Head of caudate nucleus (tissue), 42 donors: ENCODE measurements at places on chromosomes 13 and 19.

GRCh38 chr19:2252797-2253105 lies 3.5 kb downstream of the JSRP1 start:
- no peak for DNase-seq

- no peak for DNase-seq
These were observed 3.6 kb downstream of the TNFSF11 start for GRCh38 chr13:42577538-42577937.

- DNase-seq: no peak
These were observed 1503.9 kb upstream of the MIR17HG start for GRCh38 chr13:89843621-89844020.

- DNase-seq: no peak
These were observed 730 bp downstream of the NRTN start for GRCh38 chr19:5805462-5806132.

- no peak for DNase-seq
These were observed 29.4 kb upstream of the GTF3A start for GRCh38 chr13:27395007-27395510.

DNA sequence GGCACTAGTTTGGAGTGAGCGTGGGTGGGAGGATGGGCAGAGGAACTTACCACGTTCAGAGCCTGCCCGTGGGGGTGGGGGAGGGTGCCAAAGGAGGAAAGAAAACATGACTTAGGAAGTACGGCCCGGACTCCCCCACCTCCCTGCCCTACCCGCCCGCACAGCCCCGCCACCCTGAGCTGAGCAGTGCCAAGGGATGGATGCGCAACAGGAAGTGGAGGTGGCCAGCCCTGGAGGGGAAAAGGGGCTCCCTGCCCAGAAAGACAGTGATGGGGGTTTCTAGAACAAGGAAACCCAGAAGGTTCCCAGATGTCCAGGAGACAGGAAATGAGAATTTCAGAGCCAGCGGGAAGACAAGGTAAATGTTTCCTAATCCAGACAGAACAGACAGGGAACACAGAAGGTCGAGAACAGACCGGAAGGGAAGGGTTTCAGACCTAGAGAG lies 6.3 kb downstream of the TEAD2 start:
- DNase-seq: no peak

- DNase-seq: no peak
These were observed 50.9 kb downstream of the TMEM255B start for GRCh38 chr13:113809934-113810333.

GRCh38 chr13:28753946-28754345 lies 35.2 kb upstream of the SLC46A3 start:
- no peak for DNase-seq

DNA sequence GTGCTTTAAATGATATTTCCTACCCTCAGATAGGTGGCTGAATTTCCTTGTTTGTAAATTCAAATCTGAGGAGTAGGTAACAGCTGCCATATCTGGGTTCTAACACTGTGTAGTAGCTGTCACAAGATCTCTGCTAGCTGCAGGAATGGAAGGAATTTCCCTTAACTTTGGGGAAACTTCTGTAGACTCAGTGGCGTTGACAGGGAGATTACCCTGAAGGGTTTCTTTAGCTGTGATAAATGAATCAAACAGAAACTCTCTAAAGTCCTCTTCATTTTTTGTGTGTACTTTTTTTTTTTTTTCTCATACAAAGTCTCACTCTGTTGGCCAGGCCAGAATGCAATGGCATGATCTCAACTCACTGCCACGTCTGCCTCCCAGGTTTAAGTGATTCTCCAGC lies 5.3 kb upstream of the EPSTI1 start:
- no peak for DNase-seq

DNA sequence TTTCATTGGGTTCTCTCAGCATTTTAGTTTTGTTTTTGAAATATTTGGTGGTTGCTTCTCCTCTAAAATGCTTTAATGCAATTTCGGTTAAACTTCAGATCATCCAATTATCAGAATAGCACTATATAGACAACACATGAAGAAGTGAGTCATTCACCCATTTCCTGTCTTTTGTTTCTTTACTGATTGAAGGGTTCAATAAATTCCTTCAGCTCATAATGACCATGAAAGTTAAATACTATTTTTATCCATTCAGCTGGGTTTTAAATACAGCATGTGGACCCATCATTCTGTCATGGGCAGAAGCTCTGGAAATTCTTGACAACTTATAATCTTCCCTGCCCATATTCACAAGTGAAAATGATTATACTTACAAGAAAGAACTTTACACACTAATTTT lies 187.2 kb downstream of the ITGBL1 start:
- DNase-seq: no peak

DNA sequence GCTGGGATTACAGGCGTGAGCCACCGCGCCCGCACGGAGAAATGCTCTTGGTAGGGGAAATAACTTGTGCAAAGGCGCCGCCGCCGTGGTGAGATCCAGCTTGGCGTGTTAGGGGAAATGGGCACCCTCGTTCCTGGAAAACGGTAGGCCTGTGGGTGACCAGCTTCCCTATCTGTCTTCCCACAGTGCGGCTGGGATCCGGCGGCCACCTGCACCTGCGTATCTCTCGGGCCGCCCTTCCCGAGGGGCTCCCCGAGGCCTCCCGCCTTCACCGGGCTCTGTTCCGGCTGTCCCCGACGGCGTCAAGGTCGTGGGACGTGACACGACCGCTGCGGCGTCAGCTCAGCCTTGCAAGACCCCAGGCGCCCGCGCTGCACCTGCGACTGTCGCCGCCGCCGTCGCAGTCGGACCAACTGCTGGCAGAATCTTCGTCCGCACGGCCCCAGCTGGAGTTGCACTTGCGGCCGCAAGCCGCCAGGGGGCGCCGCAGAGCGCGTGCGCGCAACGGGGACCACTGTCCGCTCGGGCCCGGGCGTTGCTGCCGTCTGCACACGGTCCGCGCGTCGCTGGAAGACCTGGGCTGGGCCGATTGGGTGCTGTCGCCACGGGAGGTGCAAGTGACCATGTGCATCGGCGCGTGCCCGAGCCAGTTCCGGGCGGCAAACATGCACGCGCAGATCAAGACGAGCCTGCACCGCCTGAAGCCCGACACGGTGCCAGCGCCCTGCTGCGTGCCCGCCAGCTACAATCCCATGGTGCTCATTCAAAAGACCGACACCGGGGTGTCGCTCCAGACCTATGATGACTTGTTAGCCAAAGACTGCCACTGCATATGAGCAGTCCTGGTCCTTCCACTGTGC lies 2.4 kb downstream of the GDF15 start:
- DNase-seq: peak; percentile 56

- DNase-seq: no peak
These were observed 130.0 kb downstream of the ATP11A start for GRCh38 chr13:112819816-112820215.

DNA sequence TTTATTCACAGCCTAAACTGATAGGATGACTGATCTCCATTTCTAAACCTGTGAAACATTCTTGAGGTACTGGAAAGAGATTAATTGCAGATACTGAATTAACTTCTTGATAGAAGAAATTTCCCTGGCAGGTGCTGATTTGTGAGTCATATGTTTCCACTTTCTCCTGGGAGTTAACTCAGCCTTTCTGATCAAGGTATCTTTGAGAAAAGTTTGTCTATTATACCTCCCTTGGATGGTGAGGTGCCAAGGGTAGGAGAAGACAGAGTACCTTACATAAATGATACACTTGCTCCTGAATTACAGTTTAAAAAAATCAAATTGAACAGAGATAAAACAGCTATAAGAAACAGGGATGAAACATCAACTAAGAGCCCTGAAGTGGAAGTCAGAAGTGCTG lies 123.0 kb downstream of the RGCC start:
- no peak for DNase-seq

GRCh38 chr13:29771247-29771646 lies 79.2 kb downstream of the UBL3 start:
- no peak for DNase-seq

GRCh38 chr19:48629297-48629598 lies 7.9 kb downstream of the DBP start:
- DNase-seq: no peak

DNA sequence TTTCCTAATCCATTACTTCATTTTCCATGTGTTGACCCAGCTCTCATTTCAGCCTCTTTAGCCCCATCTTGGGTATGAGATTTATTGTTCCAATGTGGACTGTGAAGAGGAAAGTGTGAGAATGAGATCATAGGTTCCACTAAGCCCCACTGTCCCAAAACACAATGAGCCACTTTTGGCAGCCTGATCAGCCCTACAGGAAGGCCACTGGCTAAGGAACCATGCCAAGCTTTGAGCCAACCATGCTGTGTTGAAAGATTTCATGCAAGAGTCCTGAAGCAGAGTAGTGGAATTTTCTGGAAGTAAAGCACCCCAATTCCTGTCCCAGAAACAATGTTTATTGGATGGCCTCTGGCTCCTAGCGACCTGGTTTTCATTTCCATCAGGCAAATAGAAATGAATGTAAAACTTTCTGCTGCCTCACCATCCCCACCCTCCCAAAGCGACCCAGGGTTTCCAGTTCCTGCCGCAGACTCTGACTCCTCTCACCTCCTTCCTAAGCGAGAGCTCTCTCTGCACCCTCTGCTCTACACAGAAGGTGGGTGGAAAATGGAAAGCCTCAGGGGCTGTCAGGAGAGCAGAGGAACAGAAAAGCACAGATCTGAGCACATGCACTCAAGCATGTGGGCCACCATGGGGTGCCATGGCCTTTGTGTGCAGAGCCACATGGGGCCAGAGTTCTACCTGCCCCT lies 73.1 kb downstream of the KCTD12 start:
- DNase-seq: no peak

DNA sequence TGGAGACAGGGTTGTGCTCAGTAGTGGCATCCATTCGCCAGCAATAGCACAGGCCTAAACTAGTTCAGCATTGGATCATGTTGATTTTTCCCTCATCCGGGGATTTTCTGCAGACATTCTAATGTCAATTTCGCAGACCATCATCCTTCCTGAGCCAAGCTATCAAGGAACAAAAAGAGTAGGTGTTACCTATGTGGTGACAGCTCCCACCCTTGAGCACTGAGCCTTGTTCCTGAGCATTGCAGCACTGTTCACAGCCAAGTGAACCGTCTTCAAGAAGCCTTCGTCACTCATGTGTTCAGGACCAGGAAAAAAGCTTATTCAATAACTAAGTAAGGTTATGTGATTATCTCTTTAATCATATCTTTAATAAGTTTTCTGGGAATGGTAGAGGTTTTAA lies 576.2 kb downstream of the UQCRFS1 start:
- DNase-seq: peak; percentile 52

- DNase-seq: no peak
These were observed 11.9 kb downstream of the LTBP4 start for GRCh38 chr19:40612831-40613689.

GRCh38 chr13:51326777-51327176 lies 12.7 kb upstream of the SERPINE3 start:
- DNase-seq: no peak

- no peak for DNase-seq
These were observed 1.4 kb downstream of the ZNF536 start for GRCh38 chr19:30373593-30373992.

- peak; percentile 51 for DNase-seq
These were observed 2.2 kb downstream of the RGCC start for GRCh38 chr13:41459432-41460073.

GRCh38 chr19:3981736-3982681 lies 3.3 kb downstream of the EEF2 start:
- no peak for DNase-seq

GRCh38 chr13:110346661-110347067 lies 39.6 kb downstream of the COL4A2 start:
- DNase-seq: no peak

- no peak for DNase-seq
These were observed 40.8 kb downstream of the SERPINE3 start for GRCh38 chr13:51380269-51380668.

- no peak for DNase-seq
These were observed 70.1 kb downstream of the NALCN start for GRCh38 chr13:101346161-101346560.

GRCh38 chr13:112331675-112332074 lies 44.5 kb upstream of the SPACA7 start:
- no peak for DNase-seq

- no peak for DNase-seq
These were observed 453.3 kb downstream of the TSHZ3 start for GRCh38 chr19:30895946-30896345.

GRCh38 chr13:92224825-92225224 lies 826.4 kb downstream of the GPC5 start:
- no peak for DNase-seq

- DNase-seq: no peak
These were observed 67.8 kb downstream of the DGKH start for GRCh38 chr13:42116225-42116624.

- DNase-seq: no peak
These were observed 167.5 kb upstream of the TMTC4 start for GRCh38 chr13:100842136-100842535.

GRCh38 chr13:73397496-73398305 lies 338.9 kb downstream of the KLF5 start:
- DNase-seq: no peak

DNA sequence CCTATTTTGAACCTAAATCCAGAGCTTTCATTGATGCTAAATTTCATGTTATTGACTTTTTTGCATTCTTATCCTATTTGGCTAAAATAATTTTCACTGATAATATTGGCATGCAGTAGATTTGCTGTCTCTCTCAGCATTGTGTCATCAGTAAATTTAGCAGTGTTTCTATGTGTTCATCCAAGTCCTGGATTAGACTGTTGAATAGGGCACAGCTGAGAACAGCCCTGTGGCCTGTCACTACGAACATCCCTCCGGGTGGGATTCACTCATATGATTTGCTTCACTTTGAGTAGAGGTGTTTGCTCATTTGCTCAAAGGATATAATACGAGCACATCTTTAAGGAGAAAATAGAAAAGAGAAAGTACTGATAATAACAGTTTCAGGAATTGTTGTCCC lies 101.5 kb downstream of the HSPH1 start:
- no peak for DNase-seq

DNA sequence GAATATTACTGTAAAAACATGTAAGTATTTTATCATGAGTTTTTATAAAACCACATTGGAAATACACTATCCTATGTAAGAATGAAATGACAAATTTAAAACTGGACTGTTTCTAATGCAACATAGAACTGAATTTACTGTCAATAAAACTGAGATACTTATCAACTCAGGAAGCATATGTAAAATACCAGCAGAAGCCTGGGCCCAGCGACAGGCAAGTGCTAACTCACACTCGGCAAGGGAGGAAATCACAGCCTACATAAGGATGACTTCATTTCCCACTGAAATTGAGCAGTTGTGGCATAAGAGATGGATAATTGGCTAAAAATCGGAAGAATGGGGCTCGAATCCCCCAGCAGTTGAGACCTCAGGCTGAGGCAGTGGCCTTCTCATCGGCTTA lies 12.1 kb downstream of the PROZ start:
- DNase-seq: no peak

DNA sequence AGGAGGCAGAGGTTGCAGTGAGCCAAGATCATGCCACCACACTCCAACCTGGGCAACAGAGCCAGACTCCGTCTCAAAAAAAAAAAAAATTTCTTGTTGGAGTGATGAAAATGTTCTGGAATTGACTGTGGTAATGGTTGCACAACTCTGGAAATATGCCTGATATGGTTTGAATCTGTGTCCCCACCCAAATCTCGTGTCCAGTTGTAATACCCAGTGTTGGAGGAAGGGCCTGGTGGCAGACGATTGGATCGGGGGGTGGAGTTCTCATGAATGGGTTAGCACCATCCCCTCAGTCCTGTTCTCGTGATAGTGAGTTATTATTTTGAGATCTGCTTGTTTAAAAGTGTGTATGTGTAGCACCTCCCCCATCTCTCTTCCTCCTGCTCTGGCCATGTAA lies 41.1 kb upstream of the MAP3K10 start:
- no peak for DNase-seq

GRCh38 chr13:73751290-73751689 lies 382.9 kb downstream of the KLF12 start:
- DNase-seq: no peak

- no peak for DNase-seq
These were observed 397.8 kb downstream of the FGF14 start for GRCh38 chr13:102003848-102004570.
